Nasal cavity respiratory epithelium epithelial cell of viscerocranial mucosa (primary cell): ENCODE measurements at places on chromosomes 7 and 10. TPM values are rescaled to one million over a fixed set of nuclear protein-coding genes. Genes with fewer than 3 reads are reported as not detected.

The NEUROG3 gene
- total RNA-seq, result not detected in 2 replicates

The PPIA gene
- 1,496 and 1,621 TPM in 2 replicates for total RNA-seq

The TMEM140 gene
- total RNA-seq, result under 0.01 and 1.8 TPM in 2 replicates

The SH3PXD2A gene
- 19.1 and 47.3 TPM in 2 replicates for total RNA-seq

The MACROH2A2 gene
- 10.6 and 16.9 TPM in 2 replicates for total RNA-seq

The PSD gene
- total RNA-seq, result 0.68 and 0.71 TPM in 2 replicates

The MINDY4 gene
- total RNA-seq, result 1.4 and 3.5 TPM in 2 replicates

The MUC12 gene
- not detected in 2 replicates for total RNA-seq
